ENCODE measurements at places on chromosomes 1 and 21. TPM values are rescaled to one million over a fixed set of nuclear protein-coding genes. Genes with fewer than 3 reads are reported as not detected.

PLA2G4A gene
- total RNA-seq = 1.4 TPM

BMP8B gene
- total RNA-seq = 0.08 TPM

KRTAP24-1 gene
- not detected for total RNA-seq

MYCL gene
- total RNA-seq = 6.6 TPM

MROH9 gene
- not detected for total RNA-seq

CELA3A gene
- not detected for total RNA-seq

SHISA4 gene
- total RNA-seq = 1.3 TPM

OR2T4 gene
- total RNA-seq = not detected

HSD3B1 gene
- not detected for total RNA-seq

TTC39A gene
- 1.3 TPM for total RNA-seq
